ENCODE measurements at places on chromosomes 7 and 10. TPM values are rescaled to one million over a fixed set of nuclear protein-coding genes. Genes with fewer than 3 reads are reported as not detected.

ITGB8 gene
- polyA plus RNA-seq = 0.71 TPM

CUL2 gene
- polyA plus RNA-seq = 17.2 TPM

CRYGN gene
- polyA plus RNA-seq = 1.5 TPM

H2BK1 gene
- not detected for polyA plus RNA-seq

PRXL2A gene
- 51.7 TPM for polyA plus RNA-seq

ZNF503 gene
- 0.21 TPM for polyA plus RNA-seq

AGK gene
- polyA plus RNA-seq = 21.9 TPM

All from GM23338 (cell line).